HS-5 (cell line): ENCODE measurements at places on chromosomes 3 and 15.

DNA sequence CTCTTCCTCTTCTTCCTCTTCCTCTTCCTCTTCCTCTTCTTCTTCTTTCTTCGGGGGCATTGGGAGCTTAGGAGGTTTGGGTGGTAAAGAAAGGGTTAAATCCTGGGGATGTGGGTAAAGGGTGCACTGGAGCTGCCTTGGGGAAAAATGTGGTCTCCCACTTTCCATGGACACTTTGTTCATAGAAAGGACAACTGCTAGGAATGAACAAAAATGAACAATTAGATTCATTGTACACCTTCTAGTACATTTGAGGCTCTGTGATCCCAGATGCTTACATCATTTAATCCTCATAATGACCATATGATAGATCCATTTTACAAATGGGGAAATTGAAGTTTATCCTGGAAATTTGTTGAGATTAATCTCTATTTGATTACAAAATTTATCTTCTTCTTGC lies 699.7 kb downstream of the TUSC7 start:
- no peak for DNase-seq

DNA sequence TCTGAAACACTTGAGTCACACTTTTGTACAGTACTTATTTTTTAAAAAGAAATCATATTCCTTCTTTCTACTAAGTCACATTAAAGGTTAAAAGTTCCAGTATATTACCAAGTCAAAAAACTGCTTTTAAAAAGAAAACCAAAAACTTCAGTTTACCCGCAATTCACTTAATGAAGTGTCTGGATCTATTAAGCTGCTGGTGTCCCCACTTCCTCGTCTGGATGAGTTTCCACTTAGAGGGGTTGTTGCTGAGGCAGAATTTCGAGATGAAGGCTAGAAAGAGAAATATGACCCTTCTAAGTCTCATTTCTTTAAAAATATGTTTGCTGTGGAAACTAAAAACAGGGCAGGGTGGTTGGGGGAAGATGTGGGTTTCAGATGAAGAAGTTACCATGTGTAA lies 79.7 kb downstream of the LRRFIP2 start:
- DNase-seq: no peak

GRCh38 chr3:107208796-107209195 lies 168.4 kb upstream of the CCDC54 start:
- no peak for DNase-seq

DNA sequence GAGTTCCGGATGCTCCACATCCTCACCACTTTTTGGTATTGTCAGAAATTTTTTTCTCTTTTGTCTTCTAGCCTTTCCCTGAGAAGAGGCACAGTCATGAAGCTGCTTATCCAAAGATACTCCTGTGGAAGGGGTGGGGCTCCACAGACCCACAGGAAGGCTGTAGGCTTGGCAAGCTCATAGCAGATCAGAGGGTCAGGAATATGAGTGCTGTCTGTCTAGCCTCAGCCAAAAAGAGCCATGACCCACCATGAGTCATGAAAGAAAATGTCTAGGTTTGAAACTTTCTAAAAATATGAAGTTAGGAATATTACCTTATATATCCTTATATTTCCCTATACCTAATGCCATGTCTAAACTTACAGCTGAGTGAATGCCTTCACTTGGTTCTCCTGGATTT lies 118.2 kb upstream of the THBS1 start:
- peak; percentile 22 for DNase-seq

DNA sequence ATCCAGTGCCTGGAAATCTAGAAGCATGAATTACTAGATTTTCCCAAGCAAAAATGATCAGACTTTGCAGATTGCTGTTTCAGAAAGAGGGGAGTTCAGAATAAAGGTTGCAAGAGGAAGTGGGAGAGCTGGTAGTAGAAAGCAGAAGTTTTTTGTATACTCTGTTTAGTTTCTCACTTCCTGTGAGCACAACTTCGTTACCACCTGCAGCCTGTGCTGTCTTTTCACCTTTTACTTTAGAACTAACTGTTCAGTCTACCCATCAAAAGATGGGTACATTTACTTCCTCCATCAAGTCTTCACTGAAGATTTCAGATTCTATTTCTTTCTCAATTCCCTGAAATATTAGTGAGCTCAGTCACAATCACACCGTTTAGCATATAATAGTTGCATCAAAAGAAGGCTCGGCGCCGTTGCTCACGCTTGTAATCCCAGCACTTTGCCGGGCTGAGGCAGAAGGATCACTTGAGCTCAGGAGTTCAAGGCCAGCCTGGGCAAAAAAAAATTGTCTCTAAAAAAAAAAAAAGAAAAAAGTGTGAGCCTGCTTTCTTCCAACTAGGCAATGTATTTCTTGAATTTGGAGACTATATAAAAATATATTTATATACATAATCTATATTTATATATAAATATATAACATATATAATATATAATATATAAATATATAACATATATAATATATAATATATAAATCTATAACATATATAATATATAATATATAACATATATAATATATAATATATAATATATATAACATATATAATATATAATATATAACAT lies 1.8 kb upstream of the CEP97 start:
- DNase-seq: no peak

- no peak for DNase-seq
Measured at GRCh38 chr3:122864498-122864897, 69.6 kb downstream of the SLC49A4 start.

DNA sequence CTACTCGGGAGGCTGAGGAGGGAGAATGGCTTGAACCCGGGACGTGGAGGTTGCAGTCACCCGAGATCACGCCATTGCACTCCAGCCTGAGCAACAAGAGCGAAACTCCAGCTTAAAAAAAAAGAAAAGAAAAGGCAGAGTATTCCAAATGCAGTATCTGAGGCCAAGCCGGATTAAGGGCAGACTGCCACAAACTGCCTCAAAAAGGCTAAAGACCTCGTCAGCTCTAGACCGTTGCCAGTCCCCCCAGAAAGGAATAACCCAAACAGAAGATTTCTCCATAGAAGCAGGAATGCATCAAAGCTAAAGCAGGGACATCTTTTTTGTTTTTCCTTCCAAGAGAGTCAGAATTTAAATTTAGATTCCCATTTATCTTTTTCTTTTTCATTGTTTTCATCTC lies 72.9 kb downstream of the TM4SF4 start:
- DNase-seq: no peak

DNA sequence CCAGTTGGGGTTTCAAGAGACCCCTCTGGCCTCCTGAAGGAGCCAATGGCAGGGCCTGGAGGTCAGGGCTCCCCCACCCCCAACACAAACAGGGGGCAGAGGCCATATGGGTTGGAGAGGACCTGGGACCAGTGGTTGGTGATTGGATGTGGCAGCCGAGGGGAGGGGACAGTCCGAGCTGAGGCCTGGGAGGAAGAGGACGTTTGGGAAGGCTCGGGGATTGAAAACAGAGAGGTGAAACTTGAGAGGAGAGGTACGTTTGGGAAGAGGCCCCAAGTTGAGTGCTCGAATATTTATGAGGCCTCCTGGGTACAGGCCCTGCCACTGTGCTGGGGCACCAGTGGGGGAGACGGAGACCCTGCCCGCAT lies 53.7 kb downstream of the DNAJB8 start:
- no peak for DNase-seq

DNA sequence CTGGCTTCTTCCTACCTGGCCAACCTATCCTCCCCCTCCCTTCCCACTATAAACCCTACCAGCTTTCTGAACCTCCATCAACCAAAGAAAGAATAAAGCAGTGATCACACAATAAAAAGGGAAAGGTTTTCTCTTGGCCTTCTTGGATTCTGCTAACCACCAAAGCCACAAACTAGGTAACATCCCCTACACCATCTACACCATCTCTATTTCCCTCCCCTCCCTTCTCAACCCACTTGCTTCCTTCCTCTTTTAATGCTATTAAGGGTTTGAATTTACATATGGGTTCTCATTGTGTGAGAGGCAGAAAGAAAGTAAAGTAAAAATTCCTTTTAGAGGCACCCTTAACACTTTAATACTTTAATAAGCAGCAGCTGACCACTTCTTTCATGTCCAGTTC lies 25.8 kb upstream of the RSL24D1 start:
- no peak for DNase-seq

DNA sequence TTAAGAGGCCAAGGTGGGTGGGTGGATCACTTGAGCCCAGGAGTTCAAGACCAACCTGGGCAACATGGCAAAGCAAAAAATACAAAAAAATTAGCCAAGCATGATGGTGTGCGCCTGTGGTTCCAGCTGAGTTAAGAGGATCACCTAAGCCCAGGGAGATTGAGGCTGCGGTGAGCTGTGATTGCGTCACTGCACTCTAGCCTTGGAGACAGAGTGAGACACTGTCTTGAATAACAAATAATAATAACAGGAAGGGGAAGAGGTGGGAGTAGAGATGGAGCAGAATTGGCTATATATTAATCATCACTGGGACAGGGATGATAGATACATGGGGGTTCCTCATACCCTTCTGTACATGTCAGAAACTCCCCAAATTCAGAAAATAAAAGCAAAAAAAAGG lies 23.8 kb upstream of the NMB start:
- DNase-seq: no peak

- peak; percentile 69 for DNase-seq
Measured at GRCh38 chr3:40299721-40300335, 9.7 kb upstream of the EIF1B start.

DNA sequence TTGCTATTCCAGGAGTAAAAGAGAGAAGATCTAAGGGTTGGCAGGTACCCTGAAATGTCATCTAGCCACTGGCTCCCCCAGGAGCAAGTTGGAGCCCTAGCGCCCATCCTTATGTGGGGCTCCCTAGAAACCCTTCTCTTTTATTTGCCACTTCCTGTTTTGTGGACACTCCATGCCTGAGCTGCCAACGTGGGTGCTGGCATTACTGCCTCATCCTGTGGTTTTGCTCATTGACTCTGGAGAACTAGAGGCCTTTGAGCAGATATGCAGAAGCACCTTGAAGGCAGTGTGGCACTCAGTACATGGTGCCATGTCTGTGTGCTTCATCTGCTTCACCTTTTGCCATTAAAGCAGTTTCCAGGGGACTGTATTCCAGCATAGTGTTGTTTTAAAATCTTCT lies 8.1 kb downstream of the EDEM1 start:
- no peak for DNase-seq

DNA sequence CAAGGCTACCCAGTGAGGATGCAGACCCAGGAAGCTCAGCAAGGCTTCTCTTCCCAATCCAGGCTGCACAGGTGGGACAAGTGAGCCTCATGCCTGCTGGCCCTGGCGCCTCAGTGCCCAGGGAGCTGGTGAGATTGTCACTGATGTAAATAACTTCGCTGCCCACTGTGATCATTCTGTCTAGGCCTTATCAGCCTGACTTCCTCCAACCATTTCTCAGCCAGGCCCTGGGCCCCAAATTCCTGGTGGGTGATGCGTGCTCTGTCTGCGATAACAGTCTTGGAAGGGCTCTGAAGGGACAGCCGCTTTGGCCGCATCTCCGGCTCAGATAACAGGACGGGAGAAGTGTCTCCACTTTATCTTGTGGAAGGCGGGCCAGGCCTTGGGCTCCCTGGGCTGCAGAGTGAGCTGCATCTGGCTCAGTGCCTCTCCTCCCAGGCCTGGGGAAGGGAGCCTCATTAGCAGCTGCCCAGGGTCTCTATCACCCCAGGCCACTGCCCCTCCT lies 2.2 kb upstream of the FBLN2 start:
- DNase-seq: no peak

DNA sequence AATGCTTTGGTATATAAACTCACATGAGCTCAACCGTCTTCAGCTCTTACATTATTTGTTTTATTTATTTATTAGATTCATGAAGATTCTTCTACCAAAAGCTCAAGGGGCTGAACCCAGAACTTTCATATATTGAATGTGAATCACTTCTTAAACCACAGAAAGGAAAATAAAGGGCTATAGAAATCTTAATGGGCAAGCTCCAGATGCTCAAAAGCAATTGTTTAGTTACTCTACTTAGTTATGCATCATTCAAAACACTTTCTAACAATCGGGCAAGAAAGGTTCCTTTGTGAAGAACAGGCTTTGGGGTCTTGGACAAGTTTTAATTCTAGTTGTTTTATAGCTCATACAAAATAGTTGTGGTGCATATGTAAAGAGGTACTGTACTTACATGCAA lies 380.2 kb downstream of the TIGIT start:
- DNase-seq: no peak

DNA sequence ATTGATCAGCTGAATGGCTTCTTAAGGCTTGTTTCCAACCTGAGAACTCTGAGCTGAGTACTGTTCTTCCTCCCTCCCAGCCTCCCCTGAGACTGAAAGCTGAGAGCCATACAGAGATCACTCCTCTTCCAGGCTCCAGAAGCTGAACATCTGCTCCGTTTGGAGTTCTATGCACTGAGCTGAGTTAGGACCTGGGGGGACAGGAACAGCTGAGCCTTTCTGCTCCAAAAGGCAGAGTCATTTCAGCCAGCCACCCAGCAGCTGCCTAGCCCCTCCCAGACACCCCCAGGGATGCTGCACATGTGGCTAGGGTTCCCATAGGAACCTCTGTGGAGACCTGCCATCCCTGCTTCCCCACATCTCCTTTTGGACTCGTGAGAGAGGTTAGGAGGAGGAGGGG lies 64.2 kb upstream of the GLCE start:
- no peak for DNase-seq

DNA sequence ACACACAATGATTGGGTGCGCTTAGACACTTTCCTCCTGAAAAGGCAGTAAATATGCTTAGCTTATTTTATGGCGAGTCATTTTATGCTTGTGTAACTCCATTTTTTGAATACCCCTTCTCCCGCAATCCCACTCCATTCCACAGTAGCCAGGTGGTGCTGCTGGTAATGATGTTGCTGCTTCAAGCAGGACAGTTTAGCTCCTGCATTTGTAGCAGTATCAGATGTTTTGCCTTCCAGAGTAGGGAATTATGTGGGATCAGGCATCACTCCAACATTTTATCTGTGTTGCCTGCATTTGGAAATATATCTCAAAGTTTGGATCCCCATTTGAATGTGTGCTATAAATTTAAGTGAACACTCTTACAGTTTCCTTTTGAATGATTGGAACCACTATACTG lies 302.1 kb upstream of the SGO1 start:
- DNase-seq: no peak

- no peak for DNase-seq
Measured at GRCh38 chr3:81045246-81045645, 716.2 kb downstream of the GBE1 start.

DNA sequence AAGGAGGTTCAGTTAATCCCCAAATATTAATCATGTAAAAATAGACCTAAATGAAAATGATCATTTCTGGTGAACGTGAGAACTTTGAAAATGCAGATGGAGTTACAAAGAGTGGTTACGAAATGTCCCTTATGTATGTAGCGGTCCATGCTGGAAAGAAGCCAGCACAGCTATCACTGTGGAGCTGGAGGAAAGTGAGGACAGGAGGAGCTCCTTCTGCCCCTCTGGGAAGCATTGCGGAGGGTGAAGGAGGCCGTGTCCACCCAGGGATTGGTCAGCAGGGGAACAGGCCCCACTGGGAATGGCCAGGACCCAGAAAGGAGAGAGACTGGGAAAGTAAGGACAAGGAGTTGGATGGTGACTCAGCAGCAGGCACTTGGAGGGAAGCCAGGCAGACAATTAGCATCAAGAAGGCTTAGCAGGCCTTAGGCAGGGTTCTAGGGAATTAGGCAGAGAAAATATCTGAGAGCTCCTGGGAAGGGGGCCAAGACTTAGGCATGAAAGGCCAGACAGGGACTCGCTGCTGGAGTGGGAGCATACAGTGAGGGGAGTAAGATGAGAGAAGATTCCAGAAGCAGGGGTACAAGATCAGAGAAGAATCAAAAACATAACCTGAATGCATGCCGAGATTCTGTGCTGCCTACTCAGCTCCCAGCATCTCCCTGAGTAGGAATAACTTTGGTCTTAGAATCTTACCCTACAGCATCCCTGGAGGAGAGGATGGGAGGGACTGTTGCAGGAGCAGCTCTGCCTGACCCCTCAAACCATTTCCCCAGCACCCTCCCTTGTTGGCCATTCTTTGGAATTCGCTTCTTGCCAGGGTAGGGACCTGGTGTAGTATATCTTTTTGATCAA lies 171.0 kb upstream of the UMPS start:
- peak; percentile 84 for DNase-seq
